ENCODE measurements at places on chromosomes 12 and 14.

GRCh38 chr12:117139025-117139717 is 40.0 kb upstream of the TESC start:
- DNase-seq: no peak

DNA sequence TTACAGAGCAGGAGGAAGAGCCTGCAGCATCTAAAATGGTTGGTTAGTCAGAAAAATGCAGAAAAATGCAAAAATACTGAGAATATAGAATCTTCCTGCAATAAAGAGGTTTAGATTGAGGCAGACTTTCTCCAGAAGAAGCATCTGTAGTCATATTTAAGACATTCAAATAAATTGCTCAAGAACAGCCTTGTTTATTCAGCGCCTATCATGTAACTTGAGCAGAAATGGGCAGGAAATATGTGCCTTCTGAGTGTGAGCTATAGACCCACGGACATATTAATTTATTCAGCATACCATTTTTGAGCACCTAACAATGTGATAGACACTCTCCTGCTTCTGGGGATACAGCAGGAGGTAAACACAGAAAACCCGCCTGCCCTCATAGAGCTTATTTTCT is 102.0 kb upstream of the HIF1A start:
- DNase-seq: no peak

GRCh38 chr12:7751394-7751793 is 4.2 kb upstream of the CLEC4C start:
- no peak for DNase-seq

GRCh38 chr12:49866859-49867569 is 24.1 kb upstream of the BCDIN3D start:
- DNase-seq: no peak

- DNase-seq: no peak
These were observed 210.6 kb downstream of the ADGRD1 start for GRCh38 chr12:131164096-131164872.

- no peak for DNase-seq
These were observed 32.0 kb downstream of the RTL1 start for GRCh38 chr14:100871234-100872186.

GRCh38 chr14:75094896-75095295 is 25.5 kb downstream of the ZC2HC1C start:
- no peak for DNase-seq

DNA sequence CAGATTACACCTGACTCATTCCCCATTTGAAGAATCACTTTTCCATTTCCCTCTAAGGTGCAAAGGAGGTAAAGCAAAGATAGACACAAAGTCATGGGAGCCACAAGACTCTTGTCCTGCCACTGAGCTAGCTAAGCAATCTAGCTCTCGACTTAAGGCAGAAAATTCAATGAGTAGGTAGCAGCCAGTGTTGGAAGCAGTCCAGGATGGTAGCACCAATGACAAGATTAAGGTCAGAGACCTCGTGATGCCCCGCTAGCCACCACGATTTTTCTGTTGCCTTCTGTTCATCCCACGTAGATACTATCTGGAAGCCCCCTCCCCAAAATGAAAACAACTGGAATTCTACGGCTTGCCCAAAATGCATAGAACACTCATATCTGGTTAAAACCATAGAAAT is 1.4 kb downstream of the VAMP1 start:
- DNase-seq: no peak

- no peak for DNase-seq
These were observed 413.1 kb downstream of the MED13L start for GRCh38 chr12:115864396-115864795.
